ENCODE measurements at places on chromosomes 2 and 18.

DNA sequence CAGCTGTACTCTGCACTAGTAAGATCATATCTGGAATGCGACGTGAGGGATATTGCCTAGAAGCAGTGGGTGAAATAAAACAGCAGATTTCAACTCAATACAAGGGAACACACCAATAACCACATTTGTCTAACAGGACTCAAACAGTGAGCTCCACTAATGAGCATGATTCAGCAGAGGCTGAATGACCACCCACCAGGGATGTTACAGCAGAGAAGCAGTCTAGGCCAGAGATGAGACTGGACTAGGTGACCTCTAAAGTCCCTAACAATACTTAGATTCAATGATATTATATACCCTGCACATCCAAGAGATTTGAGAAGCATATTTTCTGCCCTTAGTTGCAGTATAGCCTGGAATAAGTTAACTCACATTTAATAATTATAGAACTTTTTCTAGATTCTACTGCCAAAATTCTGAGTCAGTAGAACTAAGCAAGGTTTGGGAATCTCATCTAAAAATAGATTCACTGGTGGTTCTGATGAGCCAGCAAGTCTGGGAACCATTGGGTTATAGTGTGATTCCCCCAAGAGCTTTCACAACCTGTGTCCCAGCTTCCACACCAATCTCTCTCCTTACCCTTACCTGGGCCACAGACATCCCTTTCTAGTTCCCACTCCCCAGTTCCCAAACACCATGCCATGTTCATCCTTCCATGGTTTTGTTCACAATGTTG is 6.3 kb downstream of the THOC1 start:
- DNase-seq = no peak

GRCh38 chr2:234437642-234438304 is 59.1 kb downstream of the ARL4C start:
- DNase-seq = peak; percentile 31

DNA sequence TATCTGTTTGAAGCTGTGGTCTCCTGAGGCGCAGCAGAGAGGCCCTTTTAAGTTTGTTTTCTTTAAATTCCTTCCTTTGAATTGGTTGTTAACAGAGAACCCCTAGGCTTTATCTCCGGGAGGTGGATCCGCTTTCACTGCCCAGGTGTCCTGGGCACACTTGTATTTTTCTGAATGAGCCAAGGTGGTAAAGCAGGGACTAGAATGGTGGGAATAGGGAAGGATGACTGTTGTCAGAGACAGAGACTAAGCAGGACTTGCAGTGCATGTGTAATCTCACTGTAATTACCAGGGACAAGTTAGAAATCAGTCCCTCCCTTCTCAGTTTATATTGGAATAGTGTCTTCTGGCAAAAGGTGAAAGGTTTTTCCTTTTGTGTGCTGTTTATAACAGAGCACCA is 72.8 kb downstream of the PHLPP1 start:
- DNase-seq = no peak

DNA sequence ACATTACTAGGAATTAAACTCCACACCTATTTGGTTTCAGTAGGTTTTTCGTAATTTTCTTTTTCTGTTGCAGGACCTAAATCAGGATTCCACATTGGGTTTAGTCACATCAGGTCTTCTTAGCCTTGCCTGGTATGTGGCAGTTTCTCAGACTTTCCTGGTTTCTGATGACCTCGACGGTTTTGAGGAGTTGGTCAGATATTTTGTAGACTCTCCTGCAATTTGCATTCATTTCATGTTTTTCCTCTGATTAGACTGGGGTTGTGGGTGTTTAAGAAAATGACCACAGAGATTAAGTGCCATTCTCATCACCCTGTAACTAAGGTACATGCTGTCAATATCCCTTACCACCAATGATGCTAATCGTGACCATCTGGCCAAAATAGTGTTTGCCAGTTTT is 97.3 kb upstream of the ST6GAL2 start:
- DNase-seq = no peak

- DNase-seq = no peak
These were observed 198.9 kb downstream of the NRXN1 start for GRCh38 chr2:50833036-50833435.

DNA sequence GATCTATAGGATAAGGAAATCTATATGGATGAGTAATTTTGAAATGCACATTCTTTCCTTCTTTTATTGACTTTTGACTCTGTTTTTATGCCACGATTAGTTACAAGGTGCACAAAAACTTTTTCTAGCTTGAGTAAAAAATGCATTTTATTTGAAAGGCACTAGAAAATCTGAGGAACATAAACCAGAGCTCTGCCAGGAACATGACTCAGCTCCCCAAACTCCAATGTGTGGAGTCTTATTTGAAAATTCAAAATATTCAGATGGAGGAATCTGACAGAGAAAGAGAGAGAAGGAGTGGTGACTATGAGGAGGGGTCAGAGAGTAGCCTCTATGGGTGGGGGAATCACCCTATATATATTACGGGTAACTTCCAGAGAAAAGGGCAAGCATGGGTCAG is 231.0 kb downstream of the DCC start:
- DNase-seq = no peak

All from occipital lobe (tissue), 3 donors.